ENCODE measurements at places on chromosomes 3 and 15.

DNA sequence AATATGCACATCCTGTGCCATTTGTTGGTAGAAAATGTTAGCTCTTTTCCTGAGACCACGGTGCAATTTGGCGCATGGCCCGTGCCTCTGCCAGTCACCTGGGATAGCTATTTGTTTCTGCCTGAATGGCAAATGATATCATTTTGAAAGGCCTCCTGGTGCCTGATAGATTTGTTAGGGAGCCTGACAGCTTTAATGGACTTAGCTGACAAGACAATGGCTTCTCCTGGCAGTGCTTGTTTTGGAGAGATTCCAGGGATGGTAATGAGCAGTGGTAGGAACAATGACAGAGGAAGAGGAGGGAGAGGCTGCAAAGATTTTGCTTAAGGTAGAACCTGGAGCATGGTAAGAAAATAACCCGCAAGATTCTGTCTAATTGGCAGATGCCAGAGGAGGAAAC lies 268.5 kb downstream of the CLSTN2 start:
- no peak for DNase-seq

DNA sequence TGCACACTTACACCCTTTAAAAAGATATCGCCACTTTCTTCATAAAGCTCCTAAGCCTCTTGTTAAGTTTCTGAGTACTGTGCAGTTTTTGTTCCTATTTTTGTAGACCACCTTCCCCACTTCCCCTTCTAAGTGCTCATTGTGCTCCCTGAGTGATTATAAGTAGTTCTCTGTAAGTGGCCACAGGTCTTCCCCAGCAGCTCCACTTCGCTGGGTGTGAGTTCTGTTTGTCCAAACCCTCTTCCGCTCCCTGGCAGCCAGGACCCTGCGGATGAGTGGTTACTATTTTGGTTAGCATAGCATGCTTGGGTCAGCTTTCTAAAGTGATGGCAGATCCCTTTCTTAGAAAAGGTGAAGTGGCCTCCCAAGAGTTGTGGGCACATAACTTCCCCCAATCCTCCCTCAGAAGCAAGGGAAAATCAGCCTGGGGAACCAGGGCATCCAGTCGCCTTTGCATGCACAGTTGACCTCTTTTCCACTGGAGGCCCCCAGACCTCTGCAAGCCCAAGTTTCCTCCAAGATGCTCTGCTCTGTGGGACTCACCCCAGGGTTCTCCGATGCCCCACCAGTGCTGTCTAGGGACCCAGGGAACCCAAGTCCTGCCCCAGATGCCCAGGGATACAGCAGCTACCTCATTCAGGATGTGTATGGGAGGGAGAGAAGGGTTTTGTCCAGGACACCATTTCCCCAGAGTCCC lies 69.6 kb downstream of the ATP10A start:
- no peak for DNase-seq

GRCh38 chr3:125150525-125151441 lies 61.8 kb downstream of the SLC12A8 start:
- DNase-seq = no peak

DNA sequence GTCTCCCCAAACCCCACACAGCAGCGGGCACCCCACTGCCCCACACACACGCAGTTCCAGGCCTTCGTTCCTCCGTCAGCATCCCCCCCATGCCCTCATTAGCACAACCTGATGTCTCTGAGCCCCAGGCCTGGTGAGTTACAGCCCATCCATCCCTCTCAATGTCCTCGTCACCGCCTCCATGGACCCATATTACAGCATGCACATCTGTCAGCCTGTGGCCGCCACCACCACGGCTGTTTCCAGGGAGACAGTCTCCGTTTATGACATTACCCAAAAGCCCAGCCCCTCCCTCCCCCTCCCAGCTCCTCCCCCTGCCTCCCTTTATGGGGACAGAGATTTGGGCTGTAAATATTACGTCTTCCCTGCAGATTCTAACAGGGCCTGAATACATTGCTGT lies 143.1 kb upstream of the LINGO1 start:
- no peak for DNase-seq

DNA sequence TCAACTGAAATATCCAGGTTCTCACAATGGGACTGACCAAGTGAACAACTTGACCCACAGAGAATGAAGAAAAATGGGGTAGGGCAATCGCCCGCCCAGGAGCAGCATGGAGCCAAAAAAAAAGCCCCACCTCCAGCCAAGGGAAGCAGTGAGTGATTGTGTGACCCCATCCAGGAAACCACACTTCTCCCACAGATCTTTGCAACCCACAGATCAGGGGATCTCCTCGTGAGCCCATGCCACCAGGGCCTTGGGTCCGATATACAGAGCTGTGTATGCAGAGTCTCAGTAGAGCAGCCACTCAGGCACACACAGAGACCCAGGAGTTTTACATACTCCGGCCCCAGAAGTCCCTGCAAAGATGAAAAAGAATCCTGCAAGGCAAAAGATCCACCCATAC lies 35.7 kb downstream of the PYGO1 start:
- DNase-seq = no peak

DNA sequence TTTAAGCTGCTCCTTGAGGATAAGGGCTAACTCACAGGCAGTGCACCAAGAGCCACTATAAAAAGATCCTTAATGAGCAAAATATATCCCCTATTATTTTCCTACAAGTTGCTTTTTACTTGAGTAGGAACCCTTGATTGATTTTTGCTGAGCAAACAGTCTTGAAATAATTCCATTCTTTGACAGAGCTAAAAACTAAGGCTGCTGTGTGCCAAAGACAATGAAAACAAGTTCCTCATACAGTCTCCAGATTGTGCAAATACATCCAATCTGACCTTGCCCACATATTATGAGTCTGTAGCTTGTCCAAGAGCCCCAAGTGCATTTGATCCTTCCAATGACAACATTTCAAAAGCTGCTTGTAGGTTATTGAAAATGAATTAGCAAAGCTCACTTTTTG lies 15.0 kb downstream of the PRKAR2A start:
- DNase-seq = no peak

- no peak for DNase-seq
Measured at GRCh38 chr15:76512971-76513370, 176.4 kb downstream of the ISL2 start.

GRCh38 chr15:78689626-78690025 lies 48.6 kb upstream of the CHRNB4 start:
- no peak for DNase-seq

DNA sequence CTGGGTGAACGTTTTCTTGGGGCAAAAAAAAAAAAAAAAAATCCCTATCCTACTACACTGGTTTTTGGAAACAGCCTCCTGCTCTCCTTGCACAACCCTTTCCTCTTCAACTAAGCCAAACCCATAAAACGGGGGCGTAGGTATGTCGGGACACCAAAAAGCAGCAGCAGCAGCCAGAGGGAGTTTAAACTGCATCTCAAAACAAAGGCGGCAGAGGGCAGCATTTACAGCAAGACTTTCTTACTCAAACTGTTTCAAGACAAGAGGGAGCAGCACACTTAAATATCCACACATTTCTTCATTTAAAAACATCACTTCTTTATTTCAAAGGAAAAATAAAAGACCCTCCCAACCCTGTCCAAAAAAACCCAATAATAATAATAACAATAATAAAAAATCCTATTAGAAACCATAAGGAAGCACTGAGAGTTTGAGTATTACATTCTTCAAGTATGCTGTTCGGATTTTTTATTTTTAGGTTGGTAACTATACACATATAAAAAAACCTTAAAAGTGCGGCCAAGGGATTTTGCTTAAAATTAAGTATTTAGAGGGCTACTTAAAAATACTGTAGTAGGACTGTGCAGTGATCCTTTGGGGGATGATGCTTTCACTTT lies 43.9 kb upstream of the PLXND1 start:
- peak; percentile 63 for DNase-seq

GRCh38 chr3:10672422-10672821 lies 143.6 kb upstream of the SLC6A11 start:
- no peak for DNase-seq

DNA sequence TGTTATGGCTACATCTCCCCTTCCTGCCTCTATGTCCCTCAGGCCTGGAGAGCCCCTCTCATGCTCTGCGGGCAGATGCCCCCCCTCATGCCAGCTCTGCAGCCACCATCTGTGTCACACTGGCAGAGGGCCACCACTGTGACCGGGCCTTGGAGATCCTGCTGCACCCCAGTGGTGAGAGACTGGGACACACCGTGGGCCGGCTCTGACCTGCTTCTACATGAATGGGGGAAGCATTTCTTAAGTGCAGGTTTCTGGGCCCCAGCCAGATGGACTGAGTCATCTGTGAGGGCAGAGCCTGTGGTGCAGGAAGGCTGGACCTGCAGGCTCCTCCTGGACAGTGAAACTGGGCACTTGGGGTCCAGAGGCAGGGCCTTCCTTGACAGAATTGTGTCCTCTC lies 4.8 kb downstream of the VWA5B2 start:
- peak; percentile 62 for DNase-seq

- no peak for DNase-seq
Measured at GRCh38 chr3:152430223-152431002, 161.7 kb downstream of the MBNL1 start.

DNA sequence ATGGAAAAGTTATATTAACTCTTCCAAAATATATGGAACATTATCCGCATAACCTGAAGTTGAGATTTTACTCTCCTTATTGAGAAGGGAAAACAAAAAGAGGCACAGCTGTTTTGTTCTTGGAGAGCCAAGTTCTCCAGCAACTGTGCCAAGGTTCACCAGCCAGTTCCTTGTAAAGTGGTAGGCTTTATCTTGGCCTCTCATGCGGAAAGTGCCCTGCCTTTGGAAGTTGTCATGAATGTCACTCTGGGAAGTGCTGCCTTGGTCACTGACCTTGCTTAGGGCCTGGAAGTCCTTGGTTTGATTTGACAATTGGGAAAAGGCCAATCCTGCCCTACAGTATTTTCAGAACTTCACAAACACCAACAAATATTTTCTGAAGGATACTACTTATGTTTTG lies 44.2 kb upstream of the THRB start:
- DNase-seq = no peak

DNA sequence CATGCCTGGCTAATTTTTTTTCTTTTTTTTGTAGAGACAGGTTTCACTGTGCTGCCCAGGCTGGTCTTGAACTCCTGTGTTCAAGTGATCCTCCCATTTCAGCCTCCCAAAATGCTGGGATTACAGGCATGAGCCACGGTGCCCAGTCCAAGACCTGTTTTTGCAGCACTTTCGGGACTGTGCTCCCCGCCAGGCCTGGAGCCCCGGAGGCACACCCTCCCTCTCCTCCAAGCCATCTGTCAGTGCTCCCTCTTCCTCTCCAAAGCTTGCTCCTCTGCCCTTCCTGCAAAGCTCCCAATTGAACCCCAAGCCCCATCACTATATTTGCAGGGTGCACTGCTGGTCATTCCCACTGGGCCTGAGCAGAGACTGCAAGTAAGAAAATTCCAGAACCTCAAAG lies 98.1 kb downstream of the CORO2B start:
- no peak for DNase-seq

GRCh38 chr3:123876858-123877257 lies 7.3 kb downstream of the MYLK start:
- DNase-seq = no peak

- no peak for DNase-seq
Measured at GRCh38 chr15:101102746-101103145, 149.1 kb downstream of the CHSY1 start.

GRCh38 chr15:77671362-77672056 lies 38.8 kb upstream of the LINGO1 start:
- DNase-seq = no peak

GRCh38 chr15:87877114-87877810 lies 379.3 kb downstream of the NTRK3 start:
- DNase-seq = peak; percentile 26

DNA sequence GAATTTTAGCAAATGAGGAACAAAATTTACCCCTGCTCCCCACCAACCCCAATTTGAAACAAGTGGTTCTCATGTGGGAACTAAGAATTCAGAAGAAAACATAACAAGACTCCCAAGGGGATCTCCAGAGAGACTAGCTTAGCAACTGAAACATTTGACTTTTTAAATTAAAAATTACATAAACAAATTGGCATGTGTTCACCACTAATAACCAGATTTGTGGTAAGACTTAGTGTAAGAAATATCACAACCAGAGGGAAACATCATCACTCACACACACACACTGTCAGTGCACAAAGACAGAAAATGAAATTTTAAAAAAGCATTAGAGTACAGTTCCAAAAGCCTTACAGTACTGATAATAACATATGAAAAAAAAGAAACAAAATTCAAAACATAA lies 348.8 kb downstream of the CGGBP1 start:
- DNase-seq = no peak

DNA sequence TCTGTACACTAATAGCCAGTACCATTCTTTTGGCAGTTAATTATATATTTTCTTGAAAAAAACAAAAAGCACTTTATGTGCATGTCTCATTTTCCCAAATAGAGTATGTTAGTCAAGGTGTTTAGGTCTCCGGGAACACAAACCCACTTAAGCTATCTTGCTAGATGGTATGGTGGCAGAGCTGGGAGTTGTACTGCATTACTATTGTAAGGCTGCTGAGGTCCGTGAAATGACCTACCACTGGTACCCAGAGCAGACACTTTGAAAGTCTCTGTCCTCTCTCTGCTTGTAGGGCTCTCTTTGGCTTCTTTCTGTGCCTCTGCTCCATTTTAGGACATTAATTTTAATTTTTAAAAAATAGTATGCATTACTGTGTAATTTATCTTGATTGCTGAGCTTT lies 8.8 kb downstream of the TMOD3 start:
- no peak for DNase-seq

GRCh38 chr3:46923559-46924350 lies 46.2 kb downstream of the PTH1R start:
- DNase-seq = no peak

DNA sequence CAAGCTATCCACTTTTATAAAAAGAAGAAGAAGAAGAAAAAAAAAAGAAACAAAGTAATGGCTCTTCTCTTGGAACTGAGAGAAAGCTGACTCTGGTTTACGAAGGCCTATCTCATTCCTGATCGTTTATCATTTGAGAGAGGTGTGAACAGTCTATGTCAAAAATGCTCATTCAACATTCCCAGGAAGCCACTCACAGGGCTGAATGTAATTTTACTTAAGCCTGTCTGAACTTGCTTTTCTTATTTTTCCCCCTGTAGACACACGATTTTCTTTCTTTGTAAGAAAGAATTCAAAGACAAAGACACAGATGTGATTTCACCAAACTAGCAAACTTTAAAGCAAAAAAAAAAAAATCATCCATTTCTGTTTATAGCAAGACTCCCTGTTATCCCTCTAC lies 805.8 kb downstream of the FHIT start:
- no peak for DNase-seq

DNA sequence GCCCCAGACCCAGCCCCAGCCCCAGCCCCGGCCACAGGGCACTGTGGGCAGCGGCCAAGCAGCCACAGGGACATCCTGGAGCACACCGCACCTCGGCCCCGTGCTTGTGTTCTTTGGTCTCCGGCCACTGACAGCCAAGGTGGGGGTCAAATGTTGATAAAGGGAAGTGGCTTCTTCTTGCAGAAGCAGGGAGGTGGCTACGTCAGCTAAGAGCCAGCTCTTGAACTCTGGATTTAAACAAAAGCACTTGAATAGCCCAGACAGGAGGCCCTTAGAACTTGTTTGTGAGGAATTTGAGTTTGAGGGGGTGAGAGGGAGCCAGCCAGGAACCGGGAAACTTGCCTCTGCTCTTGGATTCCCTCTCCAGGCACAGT lies 135.8 kb upstream of the ABHD17C start:
- no peak for DNase-seq

Measured in astrocyte of the cerebellum (primary cell).